ENCODE measurements at places on chromosomes 2 and 18. TPM values are rescaled to one million over a fixed set of nuclear protein-coding genes. Genes with fewer than 3 reads are reported as not detected.

DNA sequence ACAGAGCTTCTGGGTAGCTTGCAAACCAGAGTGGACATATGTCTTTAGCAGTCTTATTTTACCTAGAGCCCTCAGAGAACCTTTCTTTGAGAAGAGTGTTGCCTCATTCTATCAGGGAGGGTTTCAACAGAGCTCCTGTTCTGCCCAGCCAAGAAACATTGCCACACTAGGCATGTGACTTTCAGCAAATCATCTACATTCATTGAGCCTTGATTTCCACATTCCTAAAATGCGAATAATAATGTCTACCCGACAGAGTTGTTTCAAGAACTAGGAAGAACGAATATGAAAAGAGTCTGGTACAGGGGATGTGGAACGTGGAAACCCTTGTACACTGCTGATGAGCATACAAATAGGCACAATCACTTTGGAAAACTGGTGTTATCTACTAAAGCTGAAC, 7.8 kb upstream of the PRKAG3 start:
- no peaks in the 10 kb centered on the region for H3K36me3 ChIP-seq
- no peak overlapping the region for H3K4me3 ChIP-seq
- H3K27ac ChIP-seq: no peak overlapping the region

GRCh38 chr2:105890856-105891255, 146.1 kb downstream of the NCK2 start:
- H3K4me1 ChIP-seq: peaks cover 37% of the 10 kb centered on the region
- H3K4me3 ChIP-seq: peak overlapping the region; percentile 36
- peaks cover 11% of the 10 kb centered on the region for H3K36me3 ChIP-seq
- H3K27ac ChIP-seq: peak overlapping the region; percentile 88
- H3K27me3 ChIP-seq: no peaks in the 10 kb centered on the region
- no peak for DNase-seq

DNA sequence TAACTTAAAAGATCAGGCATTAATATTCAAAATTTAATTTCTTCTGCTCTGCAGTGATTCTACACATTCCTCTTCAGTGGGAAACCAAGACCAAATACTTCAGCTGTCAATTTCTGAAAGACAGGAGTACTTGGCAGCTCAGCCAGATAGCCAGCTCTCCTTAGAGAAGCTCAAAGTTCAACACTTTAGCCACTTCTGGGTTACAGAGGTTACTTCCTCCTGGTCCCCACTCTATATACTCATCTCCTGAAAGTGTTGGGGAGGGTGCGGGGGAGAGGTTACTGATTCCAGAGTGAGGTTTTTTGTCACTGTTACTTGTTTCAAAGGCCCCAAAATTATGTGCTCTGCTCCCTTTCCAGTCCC, 4.1 kb downstream of the CYTIP start:
- no peak for DNase-seq
- no peaks in the 10 kb centered on the region for H3K27me3 ChIP-seq
- peak overlapping the region; percentile 100 for H3K27ac ChIP-seq
- peak overlapping the region; percentile 99 for H3K4me3 ChIP-seq

Gene ABCB11
- total RNA-seq: not detected

GRCh38 chr2:136059036-136059472, 58.9 kb downstream of the CXCR4 start:
- DNase-seq: no peak
- H3K27ac ChIP-seq: peak overlapping the region; percentile 93
- no peak overlapping the region for H3K4me3 ChIP-seq
- no peaks in the 10 kb centered on the region for H3K36me3 ChIP-seq

- no peak for DNase-seq
- no peaks in the 10 kb centered on the region for H3K27me3 ChIP-seq
- H3K36me3 ChIP-seq: no peaks in the 10 kb centered on the region
- no peaks in the 10 kb centered on the region for H3K4me1 ChIP-seq
- no peak overlapping the region for H3K27ac ChIP-seq
Measured at GRCh38 chr2:108701806-108702205, 17.5 kb upstream of the RANBP2 start.

Gene B3GNT7
- 0.22 TPM for total RNA-seq

Gene ERICH2
- total RNA-seq: not detected

DNA sequence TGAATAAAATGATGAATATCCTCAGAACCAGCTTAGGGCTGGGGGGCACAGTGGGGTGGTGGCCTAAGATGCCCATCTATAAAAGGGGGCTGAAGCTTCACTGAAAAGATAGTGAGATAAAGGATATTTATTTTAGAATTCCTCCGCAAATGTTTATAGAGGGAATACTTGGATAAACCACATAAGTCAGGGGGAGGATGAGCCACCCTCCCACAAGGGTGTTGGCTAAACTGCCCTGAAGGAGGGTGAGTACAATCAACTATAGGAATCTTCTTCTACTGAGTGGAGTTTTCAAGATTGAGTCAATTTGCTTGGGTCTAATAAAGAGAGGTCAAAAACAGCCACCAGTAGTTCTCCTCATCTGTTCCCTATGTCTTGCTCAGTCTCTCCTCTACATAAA, 114.5 kb upstream of the TANK start:
- peaks cover 81% of the 10 kb centered on the region for H3K27me3 ChIP-seq
- H3K4me3 ChIP-seq: no peak overlapping the region
- H3K4me1 ChIP-seq: peaks cover 5% of the 10 kb centered on the region
- H3K27ac ChIP-seq: no peak overlapping the region
- DNase-seq: no peak
- H3K36me3 ChIP-seq: peaks cover 4% of the 10 kb centered on the region

GRCh38 chr2:216583147-216583546, 50.1 kb upstream of the IGFBP2 start:
- H3K27ac ChIP-seq: no peak overlapping the region
- no peak for DNase-seq
- H3K27me3 ChIP-seq: peaks cover 39% of the 10 kb centered on the region

DNA sequence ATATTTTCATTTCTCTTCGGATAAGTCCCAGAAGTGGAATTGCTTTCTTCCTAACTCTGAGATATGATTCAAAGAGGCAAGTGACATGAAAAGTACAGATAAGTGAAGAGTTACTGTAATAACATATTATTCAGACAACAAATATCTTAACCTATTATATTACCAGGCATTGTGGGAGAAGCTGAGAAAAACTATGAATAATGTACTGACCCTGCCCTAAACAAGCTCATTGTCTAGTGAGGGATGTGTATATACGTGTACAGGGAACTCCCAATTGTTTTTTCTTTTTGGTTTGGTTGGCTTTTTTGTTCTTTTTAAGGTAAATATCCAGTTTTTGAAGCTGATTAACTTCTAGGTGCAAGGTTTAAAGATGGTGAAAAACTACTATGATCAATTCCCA, 26.5 kb downstream of the NCKAP1 start:
- H3K27ac ChIP-seq: no peak overlapping the region
- H3K4me3 ChIP-seq: no peak overlapping the region
- H3K36me3 ChIP-seq: peaks cover 8% of the 10 kb centered on the region
- H3K27me3 ChIP-seq: no peaks in the 10 kb centered on the region

GRCh38 chr2:38376346-38377049, 575 bp downstream of the ATL2 start:
- no peaks in the 10 kb centered on the region for H3K27me3 ChIP-seq
- peak overlapping the region; percentile 94 for H3K4me3 ChIP-seq
- H3K4me1 ChIP-seq: peaks cover 43% of the 10 kb centered on the region
- H3K27ac ChIP-seq: peak overlapping the region; percentile 88
- DNase-seq: peak; percentile 44
- peaks cover 4% of the 10 kb centered on the region for H3K36me3 ChIP-seq

- no peak overlapping the region for H3K4me3 ChIP-seq
- no peak overlapping the region for H3K27ac ChIP-seq
- no peaks in the 10 kb centered on the region for H3K4me1 ChIP-seq
- DNase-seq: no peak
Measured at GRCh38 chr2:89831641-89832498, 1140.4 kb downstream of the RPIA start.

- DNase-seq: no peak
- H3K4me3 ChIP-seq: peak within 1 kb of the TSS; percentile 31
- peaks cover 7% of the 10 kb centered on the region for H3K36me3 ChIP-seq
- H3K27ac ChIP-seq: no peak within 1 kb of the TSS
- H3K27me3 ChIP-seq: peaks cover 72% of the 10 kb centered on the region
- H3K4me1 ChIP-seq: no peaks in the 10 kb centered on the region
Measured at GRCh38 chr2:219571311-219572236, at the start of gene OBSL1. Gene OBSL1, minus strand, starts transcription at chr2:219571539. Its CDS starts 307 bp downstream, at chr2:219571232.

DNA sequence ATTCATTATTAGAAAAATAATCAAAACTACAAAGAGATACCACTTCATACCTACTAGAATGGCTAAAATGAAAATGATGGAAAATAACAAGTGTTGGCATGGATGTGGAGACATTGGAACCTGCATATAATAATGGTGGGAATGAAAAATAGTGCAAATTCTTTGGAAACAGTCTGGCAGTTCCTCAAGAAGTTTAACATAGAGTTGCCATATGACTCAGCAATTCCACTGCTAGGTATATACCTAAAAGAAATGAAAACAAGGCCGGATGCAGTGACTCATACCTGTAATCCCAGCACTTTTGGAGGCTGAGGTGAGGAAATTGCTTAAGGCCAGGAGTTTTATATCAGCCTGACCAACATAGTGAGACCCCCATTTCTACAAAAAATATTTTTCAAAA, 41.6 kb upstream of the ACYP2 start:
- no peak for DNase-seq
- no peaks in the 10 kb centered on the region for H3K36me3 ChIP-seq
- no peak overlapping the region for H3K27ac ChIP-seq
- H3K4me3 ChIP-seq: no peak overlapping the region
- H3K4me1 ChIP-seq: no peaks in the 10 kb centered on the region

DNA sequence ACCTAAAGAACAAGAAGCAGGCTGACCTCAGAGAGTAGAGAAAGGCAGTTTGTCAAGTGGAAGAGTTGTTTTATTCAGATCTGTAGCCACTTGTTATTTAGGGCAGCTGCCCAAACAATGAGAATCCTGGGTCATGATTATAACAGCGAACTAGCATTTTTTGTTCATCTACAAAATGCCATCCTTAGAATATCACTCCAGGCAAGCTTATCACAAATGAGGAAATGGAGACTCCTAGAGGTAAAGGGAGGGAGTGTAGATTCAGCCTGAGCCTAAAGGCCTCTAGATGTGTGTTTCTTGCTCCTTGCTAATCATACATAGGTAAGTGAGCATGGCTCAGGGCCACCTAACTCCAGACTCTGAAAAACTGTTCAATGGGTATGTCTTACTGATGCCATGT, 126.1 kb downstream of the HNMT start:
- H3K4me1 ChIP-seq: no peaks in the 10 kb centered on the region
- no peaks in the 10 kb centered on the region for H3K27me3 ChIP-seq
- DNase-seq: no peak
- no peak overlapping the region for H3K4me3 ChIP-seq
- H3K36me3 ChIP-seq: no peaks in the 10 kb centered on the region
- H3K27ac ChIP-seq: no peak overlapping the region

DNA sequence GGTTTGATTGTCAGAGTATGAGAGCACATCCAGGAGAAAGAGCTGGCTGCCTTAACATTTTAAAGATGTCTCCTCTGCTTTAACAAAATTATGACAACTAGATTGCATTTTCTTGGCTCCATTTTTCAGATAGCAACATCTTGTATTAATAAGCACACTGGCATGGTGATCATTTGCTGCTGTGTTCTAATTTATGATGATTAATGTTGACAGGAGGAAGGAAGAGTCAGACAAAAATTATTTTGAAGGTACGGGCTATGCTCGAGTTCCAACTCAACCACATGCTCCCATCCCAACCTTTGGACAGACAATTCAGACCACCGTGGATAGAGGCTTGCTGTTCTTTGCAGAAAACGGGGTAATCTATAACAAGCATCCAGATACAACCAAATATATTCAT, 98.2 kb upstream of the TTC39C start:
- no peak overlapping the region for H3K4me3 ChIP-seq
- no peak overlapping the region for H3K27ac ChIP-seq
- peaks cover 10% of the 10 kb centered on the region for H3K27me3 ChIP-seq
- DNase-seq: no peak
- peaks cover 23% of the 10 kb centered on the region for H3K4me1 ChIP-seq
- peaks cover 6% of the 10 kb centered on the region for H3K36me3 ChIP-seq

- H3K27ac ChIP-seq: no peak overlapping the region
- H3K27me3 ChIP-seq: peaks cover 61% of the 10 kb centered on the region
- peak overlapping the region; percentile 98 for H3K4me3 ChIP-seq
- peaks cover 6% of the 10 kb centered on the region for H3K36me3 ChIP-seq
- peaks cover 10% of the 10 kb centered on the region for H3K4me1 ChIP-seq
Measured at GRCh38 chr2:54724560-54725342, 1.3 kb downstream of the EML6 start.

- no peak overlapping the region for H3K27ac ChIP-seq
- DNase-seq: no peak
- H3K4me3 ChIP-seq: no peak overlapping the region
- no peaks in the 10 kb centered on the region for H3K36me3 ChIP-seq
- H3K27me3 ChIP-seq: no peaks in the 10 kb centered on the region
Measured at GRCh38 chr2:51717312-51717711, 685.4 kb upstream of the NRXN1 start.

Gene SCLY
- 17.8 TPM for total RNA-seq

GRCh38 chr2:98127229-98127989, 40.4 kb downstream of the VWA3B start:
- peaks cover 66% of the 10 kb centered on the region for H3K27me3 ChIP-seq
- H3K4me3 ChIP-seq: no peak overlapping the region
- H3K4me1 ChIP-seq: peaks cover 13% of the 10 kb centered on the region
- no peak overlapping the region for H3K27ac ChIP-seq

Gene ZSWIM2
- not detected for total RNA-seq

GRCh38 chr2:211611061-211611518, 927.5 kb downstream of the ERBB4 start:
- no peak for DNase-seq
- H3K4me1 ChIP-seq: no peaks in the 10 kb centered on the region
- peak overlapping the region; percentile 47 for H3K27ac ChIP-seq
- no peaks in the 10 kb centered on the region for H3K36me3 ChIP-seq
- H3K4me3 ChIP-seq: peak overlapping the region; percentile 75
- no peaks in the 10 kb centered on the region for H3K27me3 ChIP-seq

DNA sequence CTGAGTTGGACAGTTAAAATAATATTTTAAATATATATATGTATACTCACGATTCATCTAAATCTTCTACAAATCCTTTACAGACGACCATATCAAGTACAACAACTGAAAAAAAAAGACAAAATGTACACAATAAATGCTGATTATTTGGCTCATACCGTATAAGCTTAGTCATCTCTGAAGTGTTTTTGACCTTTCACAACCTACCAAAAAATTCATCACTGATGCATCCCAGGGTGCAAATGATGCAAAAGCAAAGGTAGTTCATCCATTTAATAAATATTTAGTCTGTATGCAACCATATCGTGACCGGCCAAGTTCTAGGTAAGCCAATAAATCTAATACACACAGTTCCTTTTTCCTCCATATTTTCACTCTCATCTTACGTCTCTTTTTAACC, 1.1 kb downstream of the TMX3 start:
- H3K36me3 ChIP-seq: peaks cover 3% of the 10 kb centered on the region
- H3K4me1 ChIP-seq: peaks cover 28% of the 10 kb centered on the region
- no peaks in the 10 kb centered on the region for H3K27me3 ChIP-seq
- peak overlapping the region; percentile 93 for H3K27ac ChIP-seq

Data from T-helper 17 cell (primary cell).